ENCODE measurements at places on chromosomes 3 and 15. TPM values are rescaled to one million over a fixed set of nuclear protein-coding genes. Genes with fewer than 3 reads are reported as not detected.

The SCN11A gene
- total RNA-seq, result 0.04 TPM

The PRSS50 gene
- not detected for total RNA-seq

The RASGRP1 gene
- 64.2 TPM for total RNA-seq

The UNC13C gene
- not detected for total RNA-seq

The SPTSSB gene
- not detected for total RNA-seq

The KCNAB1 gene
- total RNA-seq, result not detected

The TTLL13 gene
- 0.44 TPM for total RNA-seq

The DUOXA2 gene
- not detected for total RNA-seq

The PROS1 gene
- total RNA-seq, result 0.57 TPM

The ADCY5 gene
- not detected for total RNA-seq

The FETUB gene
- not detected for total RNA-seq

The TEX9 gene
- total RNA-seq, result 1.4 TPM

The CDV3 gene
- 291 TPM for total RNA-seq

The ATP13A5 gene
- not detected for total RNA-seq

The TGM5 gene
- not detected for total RNA-seq

The TRPM1 gene
- total RNA-seq, result not detected

The CLDN16 gene
- total RNA-seq, result not detected

The KLF15 gene
- 0.34 TPM for total RNA-seq

The BCL2A1 gene
- total RNA-seq, result 73.5 TPM

The DPH6 gene
- 8.7 TPM for total RNA-seq

The ACTRT3 gene
- total RNA-seq, result 2.5 TPM

The AGBL1 gene
- not detected for total RNA-seq

The MYO5C gene
- 0.17 TPM for total RNA-seq

The OR5AC2 gene
- total RNA-seq, result not detected

The BSN gene
- total RNA-seq, result 0.30 TPM

The ROPN1B gene
- total RNA-seq, result not detected

The TUSC7 gene
- total RNA-seq, result not detected

The PCSK6 gene
- total RNA-seq, result 1.3 TPM

The CCDC80 gene
- total RNA-seq, result not detected

The CLDN11 gene
- total RNA-seq, result 0.10 TPM

The MAPKAPK3 gene
- 169 TPM for total RNA-seq

The PEX5L gene
- total RNA-seq, result not detected

The ZIC4 gene
- total RNA-seq, result not detected

The PLA2G4D gene
- not detected for total RNA-seq

The APOD gene
- not detected for total RNA-seq

The CACNA1D gene
- total RNA-seq, result 0.17 TPM

The PIAS1 gene
- 25.3 TPM for total RNA-seq
